ENCODE measurements at places on chromosomes 6 and 20. TPM values are rescaled to one million over a fixed set of nuclear protein-coding genes. Genes with fewer than 3 reads are reported as not detected.

Gene TGM3
- not detected for total RNA-seq

Gene VAPB
- total RNA-seq, result 29.7 TPM

Gene FAM83C
- not detected for total RNA-seq

- no peak for DNase-seq
Measured at GRCh38 chr6:143058987-143059386, 1.7 kb upstream of the AIG1 start.

DNA sequence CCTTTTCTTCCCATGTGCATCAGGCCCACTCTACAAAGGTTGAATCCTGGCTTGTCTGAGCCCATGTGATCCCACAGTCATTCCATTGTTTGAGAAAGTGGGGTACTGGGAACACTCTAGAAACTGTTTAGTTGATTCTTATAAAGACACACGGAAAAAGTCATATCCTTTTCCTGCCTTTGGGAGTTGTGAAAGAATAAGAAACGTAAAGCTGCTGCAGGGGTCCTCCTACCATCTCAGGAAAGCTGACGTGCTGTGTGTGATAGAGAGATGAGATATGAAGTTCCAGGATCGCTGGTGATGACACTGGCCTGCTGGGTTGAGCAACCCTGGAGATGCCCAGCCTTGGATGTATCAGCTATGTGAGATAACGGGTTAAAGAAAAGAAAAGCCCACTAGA lies 21.3 kb upstream of the HLA-DRB5 start:
- DNase-seq, result no peak

DNA sequence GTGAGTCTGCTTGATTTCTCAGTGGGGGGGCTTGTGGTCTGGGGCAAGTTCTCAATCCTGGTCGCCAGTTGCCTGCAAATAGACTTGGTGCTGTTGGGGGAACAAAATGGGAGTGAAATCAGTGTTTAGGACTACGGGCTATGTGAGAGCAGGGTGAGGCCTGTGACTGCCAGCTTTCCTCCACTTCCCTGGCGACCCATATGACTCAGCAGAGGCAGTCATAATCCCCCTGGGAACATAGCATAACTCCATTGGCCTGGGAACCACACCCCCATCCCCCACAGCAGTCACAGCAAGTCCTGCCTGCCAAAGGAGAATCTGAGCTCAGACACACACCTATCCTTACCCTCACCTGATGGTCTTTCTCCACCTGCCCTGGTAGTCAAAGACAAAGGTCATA lies 387.9 kb downstream of the LMBRD1 start:
- DNase-seq, result no peak

DNA sequence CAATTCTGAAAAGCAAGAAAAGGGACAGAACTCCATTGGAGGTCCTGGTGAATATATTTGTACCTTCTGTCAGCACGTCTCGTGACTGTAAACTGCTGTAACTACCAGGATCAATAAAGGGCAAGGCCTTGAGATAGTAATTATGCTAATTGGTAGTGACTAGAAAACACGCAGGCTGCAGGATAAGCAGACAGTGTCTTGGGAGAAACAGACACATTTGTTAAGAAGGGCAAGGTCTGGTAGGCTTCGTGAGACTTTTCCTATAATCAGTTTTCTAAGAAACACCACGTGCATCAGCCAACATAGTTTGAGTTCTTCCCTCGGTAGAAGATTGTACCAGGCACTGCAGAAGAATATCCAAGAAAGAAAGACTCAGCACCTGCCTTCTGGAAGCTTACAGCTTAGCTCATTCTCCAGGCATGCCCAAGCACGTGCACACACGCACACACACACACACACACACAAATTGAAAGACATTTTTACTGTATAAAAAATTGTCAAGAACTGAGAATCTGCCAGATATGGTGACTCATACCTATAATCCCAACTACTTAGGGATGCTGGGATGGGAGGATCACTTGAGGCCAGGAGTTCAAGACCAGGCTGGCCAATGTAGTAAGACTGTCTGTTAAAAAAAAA lies 167.0 kb upstream of the SASH1 start:
- DNase-seq, result no peak

DNA sequence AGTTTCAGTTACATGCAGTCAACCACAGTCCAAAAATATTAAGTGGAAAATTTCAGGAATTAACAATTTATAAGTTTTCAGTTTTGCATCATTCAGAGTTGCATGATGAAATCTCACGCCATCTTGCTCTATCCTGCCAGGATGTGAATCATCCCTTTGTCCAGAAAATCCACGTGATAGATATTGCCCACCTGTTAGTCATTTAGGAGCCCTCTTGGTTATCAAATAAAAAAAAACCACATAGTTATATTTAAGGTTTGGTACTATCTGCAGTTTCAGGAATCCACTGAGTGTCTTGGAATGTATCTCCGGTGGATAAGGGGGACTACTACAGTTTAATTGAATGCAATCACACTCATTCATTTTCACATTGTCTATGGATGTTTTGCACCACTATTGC lies 1249.0 kb upstream of the CITED2 start:
- no peak for DNase-seq

Data from Peyer's patch (tissue), 4 donors.